H1 (cell line): ENCODE measurements at places on chromosomes 6 and 20. TPM values are rescaled to one million over a fixed set of nuclear protein-coding genes. Genes with fewer than 3 reads are reported as not detected.

- no peaks in the 10 kb centered on the region for H3K27me3 ChIP-seq
- H3K36me3 ChIP-seq = peaks cover 4% of the 10 kb centered on the region; the same call in 1 of the 2 replicates
- no peak for DNase-seq
- no peaks in the 10 kb centered on the region for H3K4me1 ChIP-seq
- H3K27ac ChIP-seq = no peak overlapping the region
Measured at GRCh38 chr6:53258774-53259155, 90.0 kb downstream of the ELOVL5 start.

DNA sequence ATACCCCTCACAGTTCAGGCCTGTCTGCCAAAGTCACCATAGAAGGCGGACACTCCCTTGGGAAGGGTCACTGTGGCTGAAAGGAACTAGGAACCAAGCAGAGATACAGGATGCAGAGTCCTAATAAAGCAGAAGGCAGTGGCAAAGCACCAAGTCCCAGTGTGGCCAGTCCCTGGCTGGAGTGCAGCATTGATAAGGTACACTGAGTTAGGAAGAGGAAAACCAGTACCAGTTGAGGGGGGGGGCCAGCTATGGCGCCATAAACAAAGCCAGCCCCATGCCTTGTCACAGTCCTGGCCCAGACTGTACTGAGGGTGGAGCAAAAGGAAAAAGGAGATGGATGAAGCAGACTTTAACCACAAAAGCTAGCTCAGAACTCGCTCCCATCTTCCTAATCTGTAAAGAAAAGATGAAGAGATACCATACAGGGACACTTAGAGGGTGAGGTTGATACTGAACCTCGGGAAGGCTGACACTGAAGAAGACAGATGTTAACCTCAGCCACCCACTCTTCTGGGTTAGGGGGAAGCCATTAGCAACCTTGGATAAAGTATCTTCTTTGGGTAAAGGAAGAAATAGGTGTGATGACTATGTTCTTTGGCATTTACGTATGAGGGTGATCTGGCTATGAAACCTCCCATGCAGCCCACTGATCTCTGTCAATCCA, 7.8 kb downstream of the ABHD12 start:
- no peak overlapping the region for H3K4me3 ChIP-seq
- DNase-seq = no peak
- H3K4me1 ChIP-seq = no peaks in the 10 kb centered on the region
- peaks cover 3% of the 10 kb centered on the region; the same call in 1 of the 2 replicates for H3K36me3 ChIP-seq

GRCh38 chr6:125792172-125792571, 1.4 kb downstream of the NCOA7 start:
- H3K27me3 ChIP-seq = no peaks in the 10 kb centered on the region; the same call in 1 of the 2 replicates
- peaks cover 3% of the 10 kb centered on the region; the same call in 1 of the 2 replicates for H3K4me1 ChIP-seq
- DNase-seq = no peak
- H3K4me3 ChIP-seq = peak overlapping the region; percentile 75; the same call in 1 of the 2 replicates
- H3K27ac ChIP-seq = no peak overlapping the region

DNA sequence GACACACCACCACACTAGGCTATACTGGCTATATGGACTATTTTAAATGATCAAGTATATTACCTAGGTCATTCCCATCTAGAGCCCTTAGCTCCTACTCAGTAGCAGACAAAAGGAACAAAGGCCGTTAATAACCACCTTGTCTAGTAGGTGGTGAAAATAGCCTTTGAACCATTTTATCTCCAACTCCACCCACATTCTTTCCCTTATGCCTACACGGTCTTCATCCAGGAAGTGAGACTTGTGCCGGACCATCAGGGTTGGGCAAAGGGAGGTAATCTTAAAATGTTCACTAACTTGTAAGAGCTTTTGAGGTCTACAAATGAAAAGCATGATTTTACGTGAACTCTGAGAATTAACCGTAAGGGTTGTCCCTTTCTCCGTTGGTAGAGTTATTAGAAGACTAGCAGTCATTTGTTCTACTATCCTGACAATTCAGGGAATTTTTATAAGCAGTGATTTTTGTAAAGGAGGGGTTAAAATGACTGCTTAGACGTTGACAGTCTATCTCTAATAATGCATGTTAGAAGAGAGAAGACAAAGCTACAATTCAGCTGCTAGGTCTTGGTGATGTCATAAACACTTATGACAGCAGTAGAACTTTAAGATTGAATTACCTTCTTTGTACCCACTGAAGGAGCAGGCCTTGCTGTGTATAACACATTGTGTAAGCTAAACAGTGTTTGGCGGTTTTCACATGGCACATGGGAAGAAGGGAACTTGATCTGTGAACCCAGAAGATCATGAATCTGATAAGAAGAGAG, 371.8 kb upstream of the JAG1 start:
- H3K27me3 ChIP-seq = no peaks in the 10 kb centered on the region
- H3K4me1 ChIP-seq = no peaks in the 10 kb centered on the region
- H3K27ac ChIP-seq = no peak overlapping the region
- no peaks in the 10 kb centered on the region for H3K36me3 ChIP-seq
- H3K4me3 ChIP-seq = no peak overlapping the region
- no peak for DNase-seq

The VGLL2 gene
- total RNA-seq = 0.13 TPM in 1 of 2 replicates, not detected in the other

GRCh38 chr6:147983581-147984366, 358.9 kb upstream of the SASH1 start:
- no peak overlapping the region for H3K4me3 ChIP-seq
- H3K36me3 ChIP-seq = no peaks in the 10 kb centered on the region
- DNase-seq = no peak

The RNF39 gene
- total RNA-seq = 1.4 and 1.7 TPM in 2 replicates

- no peaks in the 10 kb centered on the region for H3K36me3 ChIP-seq
- no peak overlapping the region for H3K27ac ChIP-seq
- H3K4me3 ChIP-seq = no peak overlapping the region
- peaks cover 14% of the 10 kb centered on the region for H3K4me1 ChIP-seq
- peaks cover 6% of the 10 kb centered on the region; the same call in 1 of the 2 replicates for H3K27me3 ChIP-seq
- DNase-seq = no peak
Measured at GRCh38 chr20:2002365-2002764, 8.5 kb upstream of the PDYN start.

GRCh38 chr6:91288741-91289140, 701.9 kb upstream of the MAP3K7 start:
- peaks cover 31% of the 10 kb centered on the region for H3K27me3 ChIP-seq
- no peak for DNase-seq
- H3K4me1 ChIP-seq = no peaks in the 10 kb centered on the region
- no peak overlapping the region for H3K4me3 ChIP-seq
- no peak overlapping the region for H3K27ac ChIP-seq
- no peaks in the 10 kb centered on the region for H3K36me3 ChIP-seq

The TRIM31 gene
- total RNA-seq = not detected in 2 replicates

GRCh38 chr6:45483501-45483900, 105.8 kb upstream of the SUPT3H start:
- no peak overlapping the region for H3K4me3 ChIP-seq
- no peak overlapping the region for H3K27ac ChIP-seq
- H3K36me3 ChIP-seq = no peaks in the 10 kb centered on the region
- no peaks in the 10 kb centered on the region for H3K4me1 ChIP-seq

The PPP1R14C gene
- 0.25 and 0.61 TPM in 2 replicates for total RNA-seq

The APCDD1L gene
- total RNA-seq = 3.1 and 3.2 TPM in 2 replicates

- H3K4me1 ChIP-seq = peaks cover 2% of the 10 kb centered on the region; the same call in 1 of the 2 replicates
- H3K27ac ChIP-seq = 0 out of 2 replicates have a peak overlapping the region, but pooled peaks have one; percentile 99
- H3K4me3 ChIP-seq = peak overlapping the region; percentile 90
- H3K36me3 ChIP-seq = peaks cover 4% of the 10 kb centered on the region; the same call in 1 of the 2 replicates
- DNase-seq = no peak
- no peaks in the 10 kb centered on the region for H3K27me3 ChIP-seq
Measured at GRCh38 chr6:32967151-32968091, 973 bp upstream of the BRD2 start.

GRCh38 chr6:161837854-161838253, 564.0 kb upstream of the AGPAT4 start:
- no peaks in the 10 kb centered on the region for H3K27me3 ChIP-seq
- DNase-seq = no peak
- H3K4me1 ChIP-seq = peaks cover 8% of the 10 kb centered on the region

DNA sequence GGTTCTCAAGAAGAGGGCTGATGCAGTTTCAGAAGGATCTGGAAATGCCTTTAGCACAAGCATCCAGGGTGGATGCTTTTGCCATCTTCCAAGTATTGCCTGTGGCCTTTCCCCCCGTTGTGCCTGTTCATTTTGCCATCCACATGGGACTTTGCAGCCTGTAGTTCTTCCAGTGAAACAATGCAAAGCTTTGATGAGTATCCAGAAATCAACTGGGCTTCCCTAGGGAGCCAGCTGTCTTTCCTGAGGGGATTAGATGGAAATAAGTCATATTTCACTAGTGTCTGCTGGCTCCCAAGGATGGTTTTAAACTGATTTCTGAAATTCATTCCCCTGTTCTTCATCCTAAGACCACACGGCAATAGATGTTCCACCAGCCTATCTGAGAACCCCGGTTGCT, 63.3 kb downstream of the CAP2 start:
- no peaks in the 10 kb centered on the region for H3K27me3 ChIP-seq
- no peak overlapping the region for H3K4me3 ChIP-seq
- no peak for DNase-seq
- H3K4me1 ChIP-seq = no peaks in the 10 kb centered on the region
- H3K27ac ChIP-seq = no peak overlapping the region

The CTAGE9 gene
- not detected in 2 replicates for total RNA-seq

The OTOR gene
- total RNA-seq = not detected in 2 replicates

The EYA4 gene
- total RNA-seq = 0.17 TPM in 1 of 2 replicates, not detected in the other

DNA sequence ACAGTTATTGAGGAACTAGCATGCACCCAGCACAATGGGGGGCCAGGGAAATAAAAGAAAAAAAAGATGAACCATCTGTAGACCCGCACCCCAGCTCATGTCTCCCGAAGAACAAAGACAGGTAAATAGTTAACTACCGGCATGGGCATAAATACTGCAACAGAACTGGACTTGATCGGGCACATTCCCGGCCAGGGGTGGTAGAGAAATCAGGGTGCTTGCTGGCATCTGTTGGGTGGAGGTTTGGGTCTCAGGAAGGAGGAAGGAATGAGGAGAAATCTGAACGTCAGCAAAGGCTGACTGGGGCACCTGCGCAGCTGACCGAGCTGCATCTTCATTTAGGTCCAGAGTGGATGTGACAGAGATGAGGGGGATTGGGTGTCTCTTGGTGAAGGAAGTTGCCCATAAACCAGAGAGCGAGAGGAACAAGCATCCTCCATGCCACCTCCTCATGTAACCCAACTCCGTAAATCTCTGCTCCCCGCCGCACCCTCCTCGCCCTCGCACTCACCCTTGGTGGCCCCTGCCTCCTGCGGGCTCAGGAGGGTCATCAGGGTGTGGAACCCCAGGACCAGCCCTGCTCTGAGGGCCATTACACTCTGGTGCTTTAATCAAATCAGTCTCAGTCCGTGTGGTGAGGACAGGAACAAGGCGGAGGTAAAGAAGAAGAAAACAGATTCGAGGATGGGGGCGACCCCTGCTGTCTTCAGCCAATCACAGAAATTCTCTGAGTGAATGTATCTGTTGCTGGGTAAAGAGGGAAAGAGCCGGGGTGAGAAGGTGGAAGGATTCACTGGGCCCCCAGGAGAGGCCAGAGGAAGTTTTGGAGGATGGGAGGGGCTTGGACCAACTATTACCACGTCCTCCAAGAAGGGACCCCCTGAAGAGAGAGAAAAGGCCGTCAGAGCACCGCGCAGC, at the start of gene HLA-DOA:
HLA-DOA (minus strand) TSS at position 648 of the 918 bp plus-strand sequence.
- H3K36me3 ChIP-seq = 0 out of 2 replicates have a peak, but pooled peaks cover 3% of the 10 kb centered on the region
- DNase-seq = peak; percentile 77
- H3K4me3 ChIP-seq = peak within 1 kb of the TSS; percentile 80
- no peaks in the 10 kb centered on the region for H3K27me3 ChIP-seq

The EEF1A2 gene
- total RNA-seq = 25.8 and 27.9 TPM in 2 replicates

DNA sequence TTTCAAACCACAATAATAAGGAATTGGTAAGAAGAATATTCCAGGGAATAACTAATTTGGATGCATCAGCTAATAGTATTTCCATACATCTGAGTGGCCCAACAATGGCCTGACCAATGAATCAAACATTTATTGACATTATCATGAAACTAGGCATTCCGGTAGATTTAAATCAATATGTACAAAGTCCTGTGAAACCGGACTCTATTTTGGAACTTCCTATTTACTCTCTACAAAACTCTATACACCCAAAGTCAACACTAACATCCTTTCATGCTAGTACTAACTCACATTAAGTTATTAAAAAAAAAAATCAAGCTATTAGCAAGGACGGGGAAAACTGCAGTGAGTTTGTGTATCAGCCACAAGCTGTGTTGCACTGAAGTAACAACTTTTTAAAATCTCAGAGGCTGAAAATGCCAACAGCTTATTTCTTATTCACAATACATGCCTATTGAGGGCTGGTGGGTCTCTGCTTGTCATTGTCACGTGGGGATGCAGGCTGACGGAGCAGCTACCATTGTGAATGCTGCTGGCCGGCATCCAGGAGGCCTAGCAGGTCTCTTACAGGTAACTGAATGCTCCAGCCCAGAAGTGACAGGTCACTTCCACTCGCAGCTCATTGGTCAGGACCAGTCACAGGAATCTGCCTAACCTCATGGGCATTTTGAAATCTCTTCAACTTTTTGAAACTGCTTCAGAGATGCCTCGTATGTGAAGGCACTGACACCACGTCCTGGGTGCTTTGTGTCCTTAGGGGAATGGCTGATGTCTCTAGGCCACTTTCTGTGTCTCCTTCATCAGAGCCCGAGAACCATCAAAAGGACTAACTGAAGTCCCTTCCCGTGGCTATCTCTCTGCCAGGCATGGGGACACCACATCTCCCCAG, 76.3 kb downstream of the SLC22A23 start:
- peaks cover 7% of the 10 kb centered on the region; the same call in 1 of the 2 replicates for H3K4me1 ChIP-seq
- H3K4me3 ChIP-seq = no peak overlapping the region
- no peak overlapping the region for H3K27ac ChIP-seq
- no peaks in the 10 kb centered on the region for H3K27me3 ChIP-seq

DNA sequence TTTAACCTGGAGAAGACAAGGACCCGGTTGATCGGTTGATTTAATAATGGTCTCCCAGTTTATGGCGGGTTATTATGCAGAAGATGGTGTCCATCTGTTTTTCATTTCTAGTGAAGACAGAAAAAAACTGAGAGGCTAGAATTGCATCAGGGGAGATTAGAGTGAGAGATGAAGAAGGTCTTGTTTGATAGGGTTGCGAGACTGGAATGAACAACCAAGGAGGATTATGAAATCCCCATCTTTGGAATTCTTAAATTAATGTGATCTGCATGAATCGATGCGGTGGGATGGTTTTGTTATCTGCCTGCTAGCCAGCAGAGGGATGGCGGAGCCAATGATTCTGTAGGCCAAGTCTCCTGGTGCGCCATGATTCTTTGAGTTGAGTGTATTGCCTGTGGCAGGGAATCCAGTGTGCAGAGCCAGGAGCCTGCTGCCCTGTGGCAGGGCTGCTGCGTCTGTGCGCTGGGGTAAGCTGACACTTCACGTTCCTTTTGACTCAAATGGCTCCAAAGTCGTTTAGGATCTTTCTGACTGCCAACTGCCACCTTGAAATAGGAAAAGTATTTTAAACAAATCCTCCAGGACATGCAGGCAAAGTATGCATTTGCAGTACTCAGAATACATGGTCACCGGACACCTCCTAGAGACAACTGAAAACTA, 200.1 kb downstream of the CLIC5 start:
- DNase-seq = no peak
- H3K4me3 ChIP-seq = no peak overlapping the region
- no peak overlapping the region for H3K27ac ChIP-seq
- H3K27me3 ChIP-seq = no peaks in the 10 kb centered on the region
- no peaks in the 10 kb centered on the region for H3K36me3 ChIP-seq

The GHRH gene
- not detected in 2 replicates for total RNA-seq

The EEF1E1 gene
- total RNA-seq = 96.8 and 97.2 TPM in 2 replicates

The C2 gene
- 0.26 and 0.61 TPM in 2 replicates for total RNA-seq

The ADTRP gene
- 0.45 TPM in 1 of 2 replicates, not detected in the other for total RNA-seq

GRCh38 chr20:62773845-62774714, 22.2 kb upstream of the MRGBP start:
- no peak for DNase-seq
- no peaks in the 10 kb centered on the region for H3K27me3 ChIP-seq
- no peaks in the 10 kb centered on the region for H3K36me3 ChIP-seq
- H3K4me1 ChIP-seq = no peaks in the 10 kb centered on the region
- no peak overlapping the region for H3K27ac ChIP-seq

The SLC22A7 gene
- not detected in 2 replicates for total RNA-seq

GRCh38 chr6:56866917-56867522, 87.9 kb upstream of the BEND6 start:
- no peaks in the 10 kb centered on the region for H3K27me3 ChIP-seq
- no peak for DNase-seq
- no peaks in the 10 kb centered on the region; the same call in 1 of the 2 replicates for H3K4me1 ChIP-seq
- no peak overlapping the region for H3K27ac ChIP-seq
